ENCODE measurements at places on chromosomes 1 and 21.
A peak's percentile ranks its signal among the peaks of the same experiment; 100 is the strongest.

DNA sequence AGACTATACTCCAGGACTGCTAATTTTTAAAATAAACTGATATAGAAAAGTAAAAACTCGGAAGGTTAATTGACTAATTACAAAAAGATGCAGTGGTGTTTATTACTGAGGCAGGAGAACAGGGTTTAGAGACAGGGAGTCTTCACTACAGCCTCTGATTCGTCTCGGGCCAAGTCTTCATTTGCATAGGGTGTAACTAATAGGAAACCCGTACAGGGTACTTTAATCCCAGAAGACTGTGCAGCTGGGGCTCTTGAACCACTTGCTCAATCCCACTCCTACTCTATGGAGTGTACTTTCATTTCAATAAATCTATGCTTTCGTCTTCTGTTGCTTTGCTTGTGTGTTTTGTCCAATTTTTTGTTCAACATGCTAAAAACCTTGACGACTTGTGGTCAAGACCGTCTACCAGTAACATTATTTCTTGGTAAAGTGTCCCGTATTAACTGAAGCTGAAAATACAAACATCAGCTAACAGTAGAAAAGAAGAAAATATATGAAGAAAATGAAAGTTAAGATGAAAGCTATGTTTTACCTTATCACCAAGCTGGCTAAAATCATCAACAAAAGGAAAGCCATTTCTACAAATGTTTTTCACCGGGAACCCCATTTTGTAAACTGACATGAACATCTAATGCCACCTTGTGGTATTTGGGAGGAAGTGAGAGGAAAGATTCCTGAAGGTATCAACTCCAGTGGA, 8.0 kb downstream of the SDHB start:
- peak; percentile 46 for DNase-seq

- no peak for DNase-seq
Measured at GRCh38 chr1:57369889-57370288, 54.0 kb downstream of the DAB1 start.

DNA sequence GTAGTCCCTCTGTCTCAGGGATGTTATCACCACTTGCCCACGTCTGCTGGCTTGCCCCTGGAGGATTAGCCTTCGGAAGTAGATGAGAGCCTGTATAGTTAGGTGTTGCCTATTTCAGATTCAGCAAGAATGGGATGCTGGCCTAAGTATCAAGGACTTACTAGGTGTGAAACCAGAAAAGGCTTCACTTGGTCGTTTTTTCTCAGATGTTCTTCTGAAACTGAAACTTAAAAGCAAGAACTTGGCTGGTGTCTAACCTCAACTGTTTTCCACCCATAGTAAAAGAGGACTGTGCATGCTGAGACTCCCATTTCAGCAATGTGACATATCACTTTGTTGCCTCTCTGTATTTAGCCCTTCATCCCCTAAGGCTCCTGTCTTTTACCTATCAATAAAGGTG, 67.0 kb upstream of the LRRC53 start:
- DNase-seq = no peak

DNA sequence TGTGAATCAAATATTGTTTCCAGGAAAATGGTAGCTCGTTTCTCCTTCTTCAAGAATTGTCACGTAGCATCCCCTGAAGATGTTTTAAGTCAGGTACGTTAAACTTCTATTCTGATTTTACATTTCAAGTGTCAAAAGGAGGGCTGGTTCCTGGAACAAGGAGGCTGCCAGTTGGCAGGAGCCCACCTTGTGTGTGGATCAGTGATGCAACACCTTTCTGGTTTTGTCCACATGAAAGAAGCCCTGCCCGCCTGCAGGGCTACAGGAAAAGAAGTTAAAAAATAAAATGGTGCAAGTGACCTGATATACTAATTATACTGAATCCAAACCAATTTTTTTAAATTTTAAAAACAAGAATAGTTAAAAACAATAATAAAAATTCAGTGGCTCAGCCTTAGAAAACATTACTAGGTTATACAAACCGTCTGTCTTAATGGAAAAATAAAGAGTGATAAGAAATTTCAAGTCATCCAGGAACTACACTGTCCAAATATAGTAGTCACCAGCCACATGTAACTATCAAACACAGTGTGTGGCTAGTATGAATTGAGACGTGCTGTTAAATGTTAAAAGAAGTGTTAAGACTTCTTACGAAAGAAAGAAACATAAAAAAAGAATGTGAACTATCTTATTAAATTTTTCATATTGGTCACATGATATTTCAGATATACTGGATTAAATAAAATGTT, 123.1 kb downstream of the APP start:
- DNase-seq = no peak

GRCh38 chr21:41321211-41321907, 4.8 kb downstream of the FAM3B start:
- no peak for DNase-seq

DNA sequence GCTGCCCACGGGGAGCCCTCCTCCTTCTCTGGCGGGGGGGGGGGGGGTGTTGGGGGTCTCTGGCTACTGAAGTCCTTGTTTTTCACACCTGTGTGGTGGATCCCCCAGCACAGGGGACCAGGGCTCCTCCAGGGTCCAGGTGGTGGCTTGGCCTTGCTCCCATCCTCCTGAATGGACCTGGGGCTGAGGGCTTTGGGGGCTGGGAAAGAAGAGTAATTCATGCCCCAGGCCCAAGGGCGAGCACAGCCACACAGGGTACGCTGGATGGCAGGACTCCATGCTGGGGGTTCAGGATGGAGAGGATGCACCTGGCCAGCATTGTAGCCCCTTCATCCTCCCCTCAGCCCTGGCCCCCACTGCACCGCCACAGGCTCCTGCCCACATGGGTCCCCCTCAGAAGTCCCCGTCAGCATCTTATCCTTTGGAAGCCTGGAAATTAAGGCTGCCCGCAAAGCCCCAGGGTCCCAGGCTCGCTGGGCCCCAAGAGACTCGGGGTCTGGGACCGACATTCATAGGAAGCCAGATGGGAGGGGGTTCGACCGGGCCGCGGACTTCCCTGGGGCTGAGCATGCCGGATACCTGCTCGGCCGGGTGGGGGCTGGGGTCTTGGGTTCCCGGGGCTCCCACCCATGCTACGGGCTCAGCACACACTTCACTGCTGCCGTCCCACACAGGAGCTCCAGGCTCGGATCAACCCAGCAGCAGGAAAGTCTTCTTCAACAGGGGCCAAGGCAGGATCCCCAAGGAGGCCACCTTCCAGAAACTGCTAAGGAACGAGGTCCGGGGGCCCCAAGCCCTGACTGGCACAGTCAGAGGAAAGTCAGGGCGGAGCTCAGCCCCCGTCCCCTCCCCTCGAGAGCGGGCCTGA, 49.0 kb upstream of the ACTRT2 start:
- no peak for DNase-seq

DNA sequence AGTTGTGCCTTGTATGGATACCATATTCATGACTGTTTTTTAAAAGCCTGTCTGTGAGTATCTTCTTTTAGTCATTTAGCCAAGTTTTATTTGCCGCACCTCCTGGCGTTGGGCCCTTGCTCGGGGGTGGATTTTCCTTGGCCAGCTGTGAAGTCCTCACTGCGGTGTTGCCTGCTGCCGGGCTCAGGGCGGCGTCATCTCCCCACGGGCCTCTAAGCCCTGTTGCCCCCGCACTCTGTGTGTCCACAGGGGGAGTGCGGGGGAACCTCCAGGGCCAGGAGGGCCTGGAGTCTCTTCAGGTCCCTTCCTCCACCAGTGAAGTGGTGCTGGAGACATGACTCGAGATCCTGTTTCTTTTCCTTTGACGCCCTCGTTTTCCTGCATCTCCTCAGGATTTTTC, 65.8 kb upstream of the DIP2A start:
- DNase-seq = no peak

- DNase-seq = no peak
Measured at GRCh38 chr1:34328281-34328799, 151.6 kb downstream of the C1orf94 start.

DNA sequence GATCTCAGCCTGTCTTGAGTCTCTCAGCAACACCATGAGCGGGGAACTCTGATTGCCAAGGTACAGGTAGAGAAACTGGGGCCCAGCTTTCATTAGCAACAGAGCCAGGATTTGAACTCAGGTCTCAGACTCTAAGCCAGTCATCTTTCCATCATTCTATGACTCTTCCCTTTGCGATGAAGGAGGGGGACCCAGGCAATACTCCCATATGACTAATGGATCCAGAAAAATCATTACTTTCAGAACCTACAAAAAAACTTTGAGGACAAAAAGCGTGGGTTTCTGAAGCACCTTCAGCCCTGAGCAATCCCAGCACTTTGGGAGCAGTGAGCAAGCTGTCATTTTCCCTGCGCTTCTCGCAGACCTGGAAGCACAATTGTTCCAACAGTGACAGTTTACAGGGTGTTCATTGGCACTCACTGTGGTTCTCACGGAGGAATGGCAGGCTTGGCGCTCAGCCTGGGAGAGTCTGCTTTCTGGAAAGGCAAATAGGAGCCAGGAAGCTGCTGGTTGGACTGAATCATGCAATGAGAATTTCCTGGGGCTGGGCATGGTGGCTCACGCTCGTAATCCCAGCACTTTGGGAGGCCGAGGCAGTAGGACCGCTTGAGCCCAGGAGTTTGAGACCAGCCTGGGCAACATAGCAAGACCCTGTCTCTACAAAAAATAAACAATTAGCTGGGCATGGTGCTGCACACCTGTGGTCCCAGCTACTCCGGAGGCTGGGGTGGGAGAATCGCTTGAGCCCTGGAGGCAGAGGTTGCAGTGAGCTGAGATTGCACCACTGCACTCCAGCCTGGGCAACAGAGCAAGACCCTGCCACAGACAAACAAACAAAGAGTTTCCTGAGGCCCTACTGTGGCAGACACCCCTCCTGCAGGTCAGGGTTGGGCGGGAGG, 40.1 kb downstream of the SLC2A7 start:
- peak; percentile 61 for DNase-seq

- no peak for DNase-seq
Measured at GRCh38 chr1:152757747-152758146, at the start of gene KPRP. KPRP (plus strand) TSS chr1:152758025; CDS start chr1:152759589, 1,564 bp downstream.

GRCh38 chr1:79705218-79705617, 698.7 kb upstream of the ADGRL4 start:
- DNase-seq = no peak

DNA sequence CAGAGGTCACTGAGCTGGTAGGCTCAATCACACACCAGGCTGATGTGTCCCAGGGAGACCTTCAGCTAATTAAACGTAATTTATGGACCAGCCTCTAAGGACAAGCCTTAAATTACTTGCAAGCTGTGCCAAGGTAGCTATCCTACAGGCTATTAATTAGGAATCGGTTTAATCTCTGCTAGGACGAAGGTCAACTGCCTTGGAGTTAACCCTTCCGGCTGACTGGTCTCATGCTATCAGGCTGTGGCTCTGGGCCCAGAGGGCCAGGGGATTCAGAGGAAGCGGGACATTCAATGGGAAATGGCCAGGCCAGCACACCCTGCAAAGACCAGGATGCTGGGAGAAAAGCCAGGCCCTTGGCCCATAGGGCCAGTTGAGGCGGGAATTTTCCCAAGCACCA, 19.0 kb downstream of the DHRS3 start:
- no peak for DNase-seq

DNA sequence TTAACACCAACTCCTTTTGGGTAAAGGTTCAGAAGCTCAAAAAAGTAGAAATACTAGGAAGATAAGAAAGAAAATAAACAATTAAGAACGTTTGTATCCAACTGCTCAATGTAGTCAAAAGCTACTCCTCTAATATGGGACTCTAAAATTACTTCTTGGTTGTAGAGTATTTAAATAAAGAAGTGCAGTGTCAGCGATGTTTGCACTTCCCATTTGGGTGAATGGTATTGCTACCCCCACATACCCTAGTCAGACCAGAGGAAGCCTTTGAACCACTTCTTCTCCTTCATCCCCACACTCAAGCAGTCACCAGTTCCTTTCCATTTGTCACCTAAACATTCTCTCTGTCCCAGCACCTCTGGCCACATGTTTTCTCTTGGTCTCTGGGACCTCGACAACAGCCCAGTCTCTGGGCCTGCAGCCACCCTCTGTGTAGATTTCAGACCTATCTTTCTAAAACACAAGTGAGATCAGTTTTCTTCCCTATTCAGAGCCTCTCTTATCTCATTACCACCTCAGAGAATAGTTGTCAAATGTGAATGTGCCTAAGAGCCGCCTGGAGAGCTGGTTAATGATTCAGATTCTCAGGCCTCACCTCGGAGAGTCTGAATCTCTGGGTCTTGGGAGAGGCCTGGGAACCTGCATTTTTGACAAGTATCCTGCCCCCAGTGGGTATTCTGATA, 109.8 kb downstream of the OMA1 start:
- no peak for DNase-seq

DNA sequence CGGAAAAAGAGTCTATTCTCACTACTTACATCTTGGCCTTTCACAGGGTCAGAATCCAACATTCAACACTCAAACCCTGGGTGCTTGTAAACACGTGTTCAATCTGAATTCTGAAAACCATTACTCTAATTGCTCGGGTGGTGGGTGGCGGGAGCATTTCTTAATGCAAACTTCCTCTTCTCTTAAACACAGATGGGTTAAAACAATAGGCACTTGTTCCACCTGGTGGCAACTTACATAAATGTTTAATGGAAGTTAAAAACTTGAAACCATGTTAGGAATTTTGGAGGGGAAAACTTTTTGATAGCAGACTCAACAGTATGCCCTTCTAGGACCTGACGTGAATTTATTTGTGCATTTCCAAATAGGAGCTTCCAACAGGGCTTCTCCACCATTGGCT, 23.4 kb upstream of the TDRD10 start:
- DNase-seq = no peak

DNA sequence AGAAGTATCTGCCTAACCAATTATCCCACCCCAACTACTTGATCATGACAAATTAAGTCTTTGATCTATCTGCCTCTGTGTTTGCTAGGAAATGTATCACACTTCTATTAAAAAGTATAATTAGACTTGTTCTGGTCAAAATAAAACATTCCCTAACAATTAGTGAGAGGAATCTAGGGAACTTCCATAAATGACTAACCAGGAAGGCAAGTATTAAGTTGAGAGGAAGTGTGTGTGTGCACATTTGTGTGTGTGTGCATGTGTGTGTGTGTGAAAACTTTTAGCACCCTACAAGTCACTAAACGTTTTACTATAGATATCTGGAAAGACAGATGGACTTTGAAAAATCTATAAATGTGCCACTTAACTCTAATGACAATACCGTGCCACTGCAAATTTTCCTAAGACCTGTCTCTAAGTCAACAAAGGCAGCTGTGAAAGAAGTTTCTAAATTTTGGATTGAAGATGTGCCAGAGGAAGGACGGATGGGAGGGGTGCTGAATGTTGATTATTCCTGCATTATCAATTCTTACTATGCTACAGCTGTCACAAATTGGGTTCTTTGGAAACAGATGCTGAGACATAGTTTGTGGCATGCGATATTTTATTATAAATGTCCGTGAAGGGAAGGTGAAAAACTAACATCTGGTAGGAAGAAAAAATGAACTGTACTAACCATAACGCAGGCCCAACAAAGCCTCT, 567.1 kb downstream of the PTPRC start:
- DNase-seq = no peak

- no peak for DNase-seq
Measured at GRCh38 chr1:40383095-40383487, 9.6 kb downstream of the SMAP2 start.

Measured in LoVo (cell line).